ENCODE measurements at places on chromosomes 1 and 21.

DNA sequence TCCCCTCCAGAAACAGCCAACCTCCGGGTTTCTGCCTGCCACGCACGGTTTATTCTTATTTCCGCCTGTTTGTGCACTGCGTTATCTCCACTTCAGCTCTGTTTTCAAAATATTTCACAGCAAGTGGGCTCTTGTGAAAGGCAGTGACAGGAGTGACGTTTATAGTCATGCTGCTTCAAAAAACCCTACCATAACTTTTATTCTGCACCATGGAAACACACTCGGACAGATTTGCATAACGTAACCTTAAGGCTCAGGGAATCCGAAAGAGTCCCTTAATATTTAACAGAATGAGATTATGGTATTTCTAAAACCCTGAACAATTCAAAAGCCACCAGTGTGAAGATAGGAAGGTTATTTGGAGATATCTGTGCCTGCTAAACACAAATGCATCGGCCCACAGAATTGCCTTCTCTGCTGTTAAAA lies 782 bp upstream of the SDE2 start:
- DNase-seq, result no peak

DNA sequence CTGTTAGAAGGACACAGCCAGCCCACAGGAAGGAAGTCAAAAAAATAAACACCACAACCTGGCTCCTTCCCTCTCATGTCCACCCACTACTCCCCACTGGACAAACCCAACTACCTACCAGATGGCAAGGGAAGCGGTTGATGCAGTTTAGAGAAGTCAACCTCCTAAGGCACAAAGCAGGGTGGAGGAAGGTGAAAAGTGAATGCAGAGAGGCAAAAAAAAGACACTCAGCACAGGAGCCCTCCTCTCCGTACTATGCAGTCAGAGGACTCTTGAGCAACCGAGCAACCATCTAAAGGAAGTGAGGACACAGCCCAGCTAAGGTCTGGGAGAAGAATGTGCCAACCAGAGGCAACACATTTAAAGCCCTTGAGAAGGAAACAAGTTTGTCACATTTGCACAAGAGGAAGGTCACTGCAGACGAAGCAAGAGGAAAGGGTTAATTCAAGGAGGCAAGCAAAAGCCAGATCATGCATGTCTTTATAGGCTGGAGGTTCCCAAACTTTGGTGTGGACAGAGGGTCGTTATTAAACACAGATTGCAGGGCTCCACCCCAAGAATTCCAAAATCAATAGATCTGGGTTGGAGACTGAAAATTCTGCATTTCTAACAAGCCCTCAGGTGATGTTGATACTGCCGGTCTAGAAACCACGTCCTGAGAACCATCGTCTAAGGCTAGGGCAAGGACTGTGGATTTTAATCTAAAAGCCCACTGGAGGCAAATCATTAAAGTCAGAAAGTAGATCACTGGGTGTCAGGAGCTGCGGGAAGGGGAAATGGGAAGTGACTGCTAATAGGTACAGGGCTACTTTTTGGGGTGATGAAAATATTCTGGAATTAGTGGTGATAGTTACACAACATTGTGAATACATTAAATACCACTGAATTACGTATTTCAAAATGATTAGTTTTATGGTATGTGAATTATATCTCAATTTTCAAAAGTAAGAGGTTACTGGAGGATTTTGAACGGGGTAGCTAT lies 19.7 kb downstream of the TP53BP2 start:
- no peak for DNase-seq

DNA sequence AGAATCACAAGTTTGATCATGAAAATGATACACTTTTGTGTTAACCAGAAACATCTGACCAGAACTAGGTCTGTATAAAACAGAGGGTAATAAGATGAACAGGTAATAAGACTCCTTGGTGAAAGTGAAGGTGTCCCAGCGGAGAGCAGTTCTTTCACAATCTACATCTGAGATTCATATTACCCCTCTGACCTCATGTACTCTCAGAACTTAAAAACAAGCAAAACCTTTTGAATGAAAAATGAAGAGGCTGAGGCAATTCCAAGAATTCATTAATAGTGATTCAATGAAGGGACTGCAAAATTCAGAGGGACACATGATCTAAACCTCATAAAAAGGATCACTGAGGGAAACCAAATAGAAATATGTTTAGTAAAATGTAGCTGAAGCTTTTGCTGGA lies 10.9 kb upstream of the MPZL1 start:
- DNase-seq, result no peak

GRCh38 chr1:96863449-96863848 lies 141.9 kb downstream of the PTBP2 start:
- no peak for DNase-seq

DNA sequence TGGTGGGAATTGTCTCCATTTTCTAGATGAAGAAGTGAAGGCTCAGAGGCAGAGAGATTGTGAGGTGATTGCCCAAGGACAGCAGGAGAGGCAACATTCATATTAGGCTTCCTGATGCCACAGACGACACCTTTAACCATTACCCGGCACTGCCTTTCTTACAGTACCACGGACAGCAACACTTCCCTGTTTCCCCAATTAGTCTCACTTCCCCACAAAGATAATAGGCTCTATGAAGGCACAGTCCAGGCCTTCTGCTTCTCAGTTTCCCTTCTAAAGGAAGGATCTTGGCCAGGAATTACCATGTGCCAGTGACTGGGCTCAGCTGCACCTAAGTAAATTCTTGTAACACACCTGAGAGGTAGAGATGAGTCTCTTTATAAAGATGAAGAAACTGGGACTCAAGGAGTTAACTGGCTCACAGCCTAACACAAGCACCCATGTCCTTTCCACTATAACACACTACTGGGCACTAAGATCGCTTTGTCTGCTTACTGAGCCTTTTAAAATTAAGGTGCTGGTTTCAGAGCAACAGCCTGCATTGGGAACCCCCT lies 9.6 kb downstream of the IGSF9 start:
- no peak for DNase-seq

DNA sequence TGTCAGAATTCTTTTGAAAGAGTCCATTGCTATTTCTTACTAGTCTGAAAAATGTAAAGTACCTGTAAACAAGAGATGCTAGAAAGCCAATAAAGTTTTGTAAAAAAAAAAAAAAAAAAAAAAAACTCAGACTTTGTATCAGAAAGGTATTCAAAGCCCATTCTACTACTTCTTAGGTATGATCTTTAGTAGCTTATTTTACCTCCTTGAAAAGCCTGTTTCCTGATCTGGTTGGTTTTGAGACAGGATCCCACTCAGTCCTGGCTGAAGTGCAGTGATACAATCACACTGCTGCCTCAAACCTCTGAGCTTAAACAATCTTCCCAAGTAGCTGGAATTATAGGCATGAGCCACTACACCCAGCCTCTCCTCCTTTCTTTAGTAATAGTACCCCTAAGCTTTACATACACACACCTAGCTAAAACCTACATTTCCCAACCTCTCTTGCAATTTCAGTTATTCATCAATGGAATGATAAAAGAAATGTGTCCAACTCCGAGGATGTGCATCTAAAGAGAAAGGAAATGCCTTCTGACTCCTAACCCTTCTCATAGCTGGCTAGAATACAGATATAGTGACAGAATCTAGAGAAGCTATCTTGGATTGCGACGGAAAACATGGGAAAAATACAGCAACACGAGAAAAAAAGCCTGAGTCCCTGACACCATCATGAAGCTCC lies 30.6 kb downstream of the EPS15 start:
- DNase-seq, result no peak

DNA sequence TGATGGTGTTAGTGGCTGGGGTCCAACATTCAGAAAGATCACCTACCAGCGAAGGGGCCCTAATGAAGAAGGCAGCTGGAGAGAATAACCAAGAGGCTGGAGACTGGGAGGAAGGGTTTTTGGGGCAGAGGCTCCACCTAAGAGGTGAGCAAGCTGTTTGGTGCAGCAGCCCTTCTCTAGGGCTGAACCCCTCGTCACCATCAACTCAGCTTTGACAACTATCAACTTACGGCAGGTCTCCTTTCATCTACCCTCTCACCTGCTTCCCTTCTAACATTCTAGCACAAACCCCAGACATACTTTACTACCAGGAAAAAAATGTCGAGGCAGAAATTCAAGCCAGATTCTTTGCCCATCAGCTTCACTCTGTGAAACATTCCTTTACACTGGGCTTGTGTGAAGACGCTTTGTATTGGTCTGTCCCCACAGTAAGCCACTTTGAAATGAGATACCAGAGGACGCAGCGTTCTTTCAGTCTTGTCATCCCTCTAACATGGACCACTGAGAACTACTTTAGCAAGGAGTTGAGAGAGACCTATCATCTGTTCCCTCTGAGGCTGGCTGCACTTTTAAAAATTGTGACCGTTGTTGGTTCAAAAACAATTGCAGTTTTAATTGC lies 84.6 kb downstream of the RAVER2 start:
- DNase-seq, result no peak

GRCh38 chr1:103250441-103250861 lies 142.1 kb upstream of the COL11A1 start:
- no peak for DNase-seq

GRCh38 chr21:24424776-24425175 lies 1182.5 kb downstream of the MRPL39 start:
- no peak for DNase-seq

GRCh38 chr1:36846357-36846756 lies 188.0 kb downstream of the GRIK3 start:
- DNase-seq, result no peak

DNA sequence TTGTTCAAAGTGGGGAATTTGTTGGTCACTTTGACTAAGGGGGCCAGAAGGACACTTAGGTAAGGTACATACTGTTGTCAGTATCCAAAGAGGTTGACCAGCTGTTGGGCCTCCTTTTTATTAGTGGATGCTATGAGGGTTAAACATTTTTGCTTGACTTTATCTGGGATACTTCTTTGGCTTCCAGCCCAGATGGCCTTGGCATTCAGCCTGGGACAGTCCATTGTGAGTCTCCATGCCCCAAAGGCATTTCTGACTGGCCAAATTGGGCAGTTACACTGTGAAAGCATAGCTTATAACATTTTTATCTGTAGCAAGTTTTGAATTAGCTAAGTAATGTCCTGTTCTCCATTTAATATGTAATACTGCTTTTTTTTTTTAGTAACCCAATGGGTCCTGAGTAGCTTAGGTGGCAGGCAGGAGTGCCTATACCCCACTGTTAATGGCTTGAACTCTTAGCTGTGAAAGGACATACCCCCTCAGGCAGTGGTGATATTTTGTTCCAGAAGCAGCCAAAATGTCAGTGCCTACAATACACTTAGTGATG lies 35.4 kb upstream of the CD1D start:
- no peak for DNase-seq

GRCh38 chr1:234969011-234969441 lies 159.6 kb downstream of the TOMM20 start:
- no peak for DNase-seq

DNA sequence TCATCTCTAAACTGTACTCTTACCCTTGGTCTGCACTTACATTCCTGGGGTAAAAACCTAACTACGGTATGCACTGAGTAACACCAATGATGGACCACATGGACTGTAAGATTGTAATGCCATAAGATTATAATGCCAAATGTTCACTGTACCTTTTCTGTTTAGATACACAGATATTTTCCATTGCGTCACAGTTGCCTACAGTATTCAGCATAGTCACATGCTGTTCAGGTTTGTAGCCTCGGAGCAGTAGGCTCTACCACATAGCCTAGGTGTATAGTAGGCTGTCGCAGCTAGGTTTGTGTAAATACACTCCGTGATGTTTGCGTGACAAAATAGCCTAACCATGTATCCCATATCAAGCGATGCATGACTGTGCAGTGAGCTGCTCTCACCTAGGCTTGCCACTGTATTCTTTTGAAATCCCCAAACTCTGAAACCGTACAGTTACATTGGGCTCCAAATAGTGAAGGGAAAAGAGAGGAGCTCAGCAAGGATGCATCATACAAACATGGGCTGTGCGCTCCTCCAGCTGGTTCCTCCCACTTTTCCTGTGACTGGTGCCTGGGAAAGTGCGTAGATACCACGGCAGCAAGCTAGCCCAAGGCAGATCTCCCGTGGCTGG lies 35.2 kb downstream of the CFAP57 start:
- no peak for DNase-seq

DNA sequence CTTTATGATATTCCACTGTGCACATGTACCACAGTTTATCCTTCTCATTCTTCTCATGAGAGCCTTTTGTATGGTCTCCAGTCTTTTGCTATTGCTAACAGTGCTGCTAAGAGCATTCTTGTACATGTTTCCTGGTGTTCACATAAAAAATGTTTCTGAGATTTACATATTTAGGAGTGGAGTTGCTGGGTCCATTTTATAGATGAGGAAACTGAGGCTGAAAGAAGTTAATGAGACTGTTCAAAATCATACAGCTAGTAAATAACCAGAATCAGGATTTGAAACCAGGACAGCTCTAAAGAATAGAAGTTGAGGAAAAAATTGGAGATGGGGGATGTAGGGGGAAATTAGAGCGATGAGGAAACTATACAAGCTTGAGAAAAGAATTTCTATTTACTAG lies 27.8 kb upstream of the RGS16 start:
- DNase-seq, result no peak

GRCh38 chr1:39102537-39103327 lies 76.6 kb downstream of the NDUFS5 start:
- no peak for DNase-seq
